ENCODE measurements at places on chromosomes 12 and 14.
A peak's percentile ranks its signal among the peaks of the same experiment; 100 is the strongest.

DNA sequence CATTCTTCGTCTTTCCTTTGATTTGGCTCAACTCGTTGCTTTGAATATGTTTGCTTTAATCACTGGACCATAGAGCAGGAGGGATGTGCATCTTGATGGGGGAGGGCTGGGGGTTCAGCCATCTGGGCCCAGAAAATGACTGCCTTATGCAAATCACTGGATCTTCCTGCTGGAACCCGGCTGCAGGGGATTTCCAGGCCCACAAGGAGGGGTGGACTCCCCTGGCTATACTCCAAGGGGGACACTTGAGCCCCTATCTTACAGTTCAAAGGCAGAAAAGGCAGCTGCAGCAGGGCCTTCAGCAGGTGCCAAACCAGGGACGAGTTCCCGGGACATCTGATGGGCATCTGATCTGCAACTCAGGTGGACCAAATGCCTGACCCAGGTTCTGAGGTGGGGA is 122.5 kb downstream of the DICER1 start:
- no peak for DNase-seq

- DNase-seq = no peak
These were observed 1.0 kb downstream of the CD9 start for GRCh38 chr12:6201213-6201608.

DNA sequence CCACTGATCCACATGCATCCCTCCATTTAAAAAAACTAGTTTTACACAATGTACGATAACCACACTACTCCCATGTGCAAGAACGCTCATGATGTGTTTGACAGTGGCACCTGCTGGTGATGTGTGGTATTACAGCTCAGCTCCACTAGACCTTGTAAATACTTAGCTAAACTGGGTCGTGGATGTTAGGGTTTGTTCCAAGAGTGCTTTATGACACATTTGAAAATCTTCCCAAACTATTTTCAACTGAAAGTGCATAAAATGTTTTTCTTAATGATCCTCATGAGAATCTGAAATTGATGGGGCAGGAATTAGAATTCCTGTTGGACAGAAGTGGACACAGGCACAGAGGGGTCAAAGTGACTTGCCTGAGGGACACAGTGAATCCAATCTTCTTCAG is 99.2 kb downstream of the SCARB1 start:
- DNase-seq = no peak

GRCh38 chr12:47356129-47356700 is 276.5 kb upstream of the AMIGO2 start:
- no peak for DNase-seq

GRCh38 chr12:76197283-76197682 is 112.8 kb upstream of the NAP1L1 start:
- DNase-seq = no peak

GRCh38 chr12:50398931-50399330 is 1.8 kb upstream of the LARP4 start:
- no peak for DNase-seq

GRCh38 chr14:38405851-38406635 is 150.2 kb upstream of the CLEC14A start:
- DNase-seq = no peak

GRCh38 chr14:37027188-37027824 is 145.1 kb downstream of the SLC25A21 start:
- no peak for DNase-seq

GRCh38 chr12:113226696-113227568 is 5.7 kb downstream of the TPCN1 start:
- DNase-seq = no peak

- no peak for DNase-seq
These were observed 61.1 kb downstream of the MYRFL start for GRCh38 chr12:69886109-69886508.

DNA sequence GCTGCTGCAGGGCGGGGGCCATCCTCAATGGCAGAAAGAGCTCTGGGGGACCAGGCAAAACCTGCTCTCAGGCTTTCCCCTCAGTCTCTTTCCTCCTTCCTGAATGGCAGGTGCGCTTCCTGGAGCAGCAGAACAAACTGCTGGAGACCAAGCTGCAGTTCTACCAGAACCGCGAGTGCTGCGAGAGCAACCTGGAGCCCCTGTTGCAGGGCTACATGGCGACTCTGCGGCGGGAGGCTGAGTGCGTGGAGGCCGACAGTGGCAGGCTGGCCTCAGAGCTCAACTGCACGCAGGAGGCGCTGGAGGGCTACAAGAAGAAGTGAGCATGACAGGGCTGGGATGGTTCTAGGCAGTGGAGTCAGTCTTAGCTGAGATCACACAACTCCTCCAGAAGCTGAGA is 22.9 kb upstream of the KRT83 start:
- no peak for DNase-seq

- no peak for DNase-seq
These were observed 76.8 kb downstream of the CLMN start for GRCh38 chr14:95242870-95243269.

DNA sequence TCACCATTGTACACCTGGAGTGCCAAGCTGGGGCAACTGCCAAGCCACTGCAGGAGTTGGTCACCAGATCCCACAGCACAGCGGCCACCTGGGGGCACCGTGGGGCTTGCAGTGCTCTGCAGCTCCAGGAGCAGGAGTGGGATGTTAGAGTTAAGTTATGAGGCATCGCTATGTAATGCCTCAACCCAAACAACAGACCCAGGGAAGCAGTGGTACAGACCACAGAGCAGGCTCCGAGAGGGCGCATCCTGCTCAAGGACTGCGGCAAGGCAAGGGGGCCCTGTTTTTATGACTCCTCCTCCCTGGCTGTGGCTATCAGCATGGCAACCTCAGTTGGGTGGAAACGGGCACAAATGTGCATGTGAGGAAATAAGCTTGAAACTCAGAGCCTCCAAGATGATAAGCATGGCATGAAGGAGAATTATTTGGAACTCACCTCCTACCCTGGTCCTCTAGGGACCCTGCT is 63.1 kb downstream of the ARL6IP4 start:
- peak; percentile 35 for DNase-seq

DNA sequence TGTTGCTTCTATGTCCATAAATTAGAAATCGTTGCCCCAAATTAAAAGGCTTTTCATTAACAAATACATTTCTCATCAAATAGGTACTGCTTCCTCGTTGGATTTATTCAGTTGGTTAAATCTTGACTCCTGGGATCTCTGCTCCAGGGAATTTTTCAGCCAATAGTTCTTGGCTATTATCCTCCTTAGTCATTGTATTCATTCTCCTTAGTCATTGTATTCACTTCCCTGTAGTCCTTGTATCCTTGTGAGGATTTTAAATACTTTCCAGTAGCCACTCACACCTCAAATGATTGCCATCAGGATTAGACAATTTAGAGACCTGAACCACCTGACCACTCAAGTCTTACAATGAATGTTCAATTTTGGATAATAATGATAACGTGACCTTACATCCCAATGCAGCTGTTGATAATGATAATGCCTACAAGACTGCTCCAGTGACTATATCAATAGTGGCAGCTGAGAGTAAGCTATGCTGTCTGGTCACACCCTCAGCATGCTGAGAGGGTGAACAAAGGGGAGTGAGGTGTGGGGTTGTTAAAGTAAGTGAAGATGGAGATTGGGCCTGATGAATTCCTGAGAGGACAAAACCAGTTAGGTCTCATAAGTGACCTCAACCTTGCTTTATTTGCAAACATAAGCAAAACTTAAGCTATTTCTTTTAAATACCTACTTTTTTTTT is 193.7 kb upstream of the RTL1 start:
- DNase-seq = no peak

GRCh38 chr12:95205685-95206084 is 11.6 kb downstream of the FGD6 start:
- no peak for DNase-seq

DNA sequence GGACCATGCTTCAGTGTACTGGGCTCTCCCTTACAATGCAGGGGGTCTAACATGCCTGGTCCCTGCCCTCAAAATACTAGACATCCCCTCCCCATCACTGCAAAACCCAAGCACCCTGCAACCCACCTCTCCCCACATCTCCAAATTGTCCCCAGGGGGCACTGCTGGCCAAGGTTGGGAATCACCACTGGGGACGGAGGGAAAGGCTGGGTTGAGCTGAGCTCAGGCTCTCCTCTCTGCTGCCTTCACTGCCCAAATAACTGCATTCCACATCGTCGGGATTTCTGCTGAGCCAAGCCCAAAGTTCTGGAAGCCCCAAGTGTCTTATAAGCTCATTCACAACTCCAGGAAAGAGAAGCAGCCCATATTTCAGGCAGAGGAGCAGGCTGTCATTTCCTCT is 69.6 kb downstream of the NT5DC3 start:
- no peak for DNase-seq

- DNase-seq = no peak
These were observed 149.6 kb downstream of the ITPR2 start for GRCh38 chr12:26683443-26683842.

GRCh38 chr12:25364529-25365339 is 114.0 kb upstream of the KRAS start:
- DNase-seq = no peak

DNA sequence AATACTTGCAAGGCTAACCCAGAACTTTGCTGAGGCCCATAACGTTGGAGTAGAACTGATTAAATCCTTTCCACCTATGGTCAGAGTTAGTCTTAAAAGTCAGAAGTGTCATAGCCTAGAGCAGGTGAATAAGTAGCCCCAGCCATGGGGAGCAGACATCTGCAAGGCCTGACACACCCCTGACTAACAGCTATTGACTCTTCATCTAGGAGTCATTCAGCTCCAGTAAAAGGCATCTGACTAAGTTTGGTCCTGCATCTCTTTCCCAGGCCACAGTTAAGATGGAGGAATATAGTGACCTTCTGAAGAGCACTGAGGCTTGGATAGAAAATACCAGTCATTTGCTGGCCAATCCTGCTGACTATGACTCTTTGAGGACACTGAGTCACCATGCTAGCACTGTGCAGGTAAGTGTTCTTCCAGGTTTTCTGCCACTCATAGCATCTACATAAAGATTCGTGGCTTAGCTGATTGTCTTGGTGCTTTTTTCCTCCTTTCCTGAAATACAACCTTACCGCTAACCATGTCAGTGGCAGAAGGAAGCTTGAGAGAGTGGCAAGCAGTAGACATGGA is 212.9 kb downstream of the ESR2 start:
- DNase-seq = no peak

DNA sequence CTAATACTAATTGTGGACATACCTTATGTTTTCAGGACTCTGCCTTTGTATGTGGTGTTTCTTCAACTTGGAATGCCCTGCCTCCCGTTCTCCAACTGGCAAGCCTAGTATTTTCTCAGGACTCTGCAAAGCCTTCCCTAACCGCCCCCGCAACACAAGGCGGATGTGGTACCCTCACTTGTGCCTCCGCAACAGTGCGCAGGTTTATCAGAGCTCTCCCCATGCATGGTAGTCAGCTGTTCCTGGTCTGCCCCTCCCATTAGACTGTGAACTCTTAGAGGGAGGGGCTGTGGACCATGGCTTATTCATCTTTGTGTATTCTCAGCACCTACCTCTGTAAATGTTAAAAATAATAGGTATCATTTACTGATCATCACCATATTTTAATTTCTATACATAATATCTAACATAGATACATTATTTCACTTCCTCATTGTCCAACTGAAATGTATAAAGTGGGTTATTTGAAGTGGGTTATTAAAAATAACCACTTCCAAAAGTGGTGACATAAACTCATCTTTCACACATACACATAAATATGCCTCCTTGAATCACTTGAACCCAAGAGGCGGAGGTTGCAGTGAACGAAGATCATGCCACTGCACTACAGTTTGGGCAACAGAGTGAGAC is 9.0 kb downstream of the LPAR5 start:
- no peak for DNase-seq

GRCh38 chr12:98916106-98916505 is 271.0 kb downstream of the APAF1 start:
- no peak for DNase-seq

DNA sequence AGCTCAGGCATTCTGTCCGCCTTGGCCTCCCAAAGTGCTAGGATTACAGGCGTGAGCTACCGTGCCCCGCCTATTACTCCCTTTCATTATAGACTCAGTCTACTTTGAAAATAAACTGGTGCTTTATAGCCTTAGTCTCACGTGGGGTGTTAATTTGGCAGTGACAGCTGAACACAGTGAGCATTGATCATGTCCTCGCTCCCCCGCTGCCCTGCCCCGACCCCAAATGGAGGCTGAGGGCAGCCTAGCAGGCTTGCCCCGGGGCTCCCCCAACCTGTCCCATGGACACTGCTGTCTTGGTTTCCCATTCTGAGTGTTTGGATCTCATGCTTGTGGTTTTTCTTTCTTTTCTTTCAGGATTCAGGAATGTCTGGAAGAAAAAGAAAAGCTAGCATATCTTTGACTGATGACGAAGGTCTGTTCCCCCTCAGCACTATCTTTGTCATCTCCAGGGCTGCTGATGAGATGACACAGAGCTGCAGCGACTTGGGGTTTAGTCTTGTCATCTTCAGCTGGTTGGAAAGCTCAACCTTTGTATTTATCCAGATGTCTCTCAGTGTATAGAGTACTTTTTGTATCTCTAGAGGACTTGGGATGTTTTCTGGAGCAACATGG is 42.2 kb downstream of the EP400 start:
- no peak for DNase-seq

GRCh38 chr12:121930862-121931261 is 12.5 kb downstream of the CFAP251 start:
- no peak for DNase-seq

GRCh38 chr12:114694436-114695304 is 10.7 kb upstream of the TBX3 start:
- DNase-seq = no peak

GRCh38 chr14:85233756-85234155 is 296.2 kb upstream of the FLRT2 start:
- DNase-seq = no peak

GRCh38 chr14:91300283-91300895 is 55.9 kb upstream of the GPR68 start:
- DNase-seq = no peak

- no peak for DNase-seq
These were observed 18.9 kb downstream of the DYRK2 start for GRCh38 chr12:67667276-67668073.

GRCh38 chr14:98598576-98598975 is 673.4 kb downstream of the BCL11B start:
- no peak for DNase-seq

GRCh38 chr12:109581334-109581691 is 7.7 kb downstream of the MVK start:
- DNase-seq = no peak

GRCh38 chr12:122544537-122544936 is 17.5 kb downstream of the KNTC1 start:
- DNase-seq = no peak
